ENCODE measurements at places on chromosomes 12 and 14.

DNA sequence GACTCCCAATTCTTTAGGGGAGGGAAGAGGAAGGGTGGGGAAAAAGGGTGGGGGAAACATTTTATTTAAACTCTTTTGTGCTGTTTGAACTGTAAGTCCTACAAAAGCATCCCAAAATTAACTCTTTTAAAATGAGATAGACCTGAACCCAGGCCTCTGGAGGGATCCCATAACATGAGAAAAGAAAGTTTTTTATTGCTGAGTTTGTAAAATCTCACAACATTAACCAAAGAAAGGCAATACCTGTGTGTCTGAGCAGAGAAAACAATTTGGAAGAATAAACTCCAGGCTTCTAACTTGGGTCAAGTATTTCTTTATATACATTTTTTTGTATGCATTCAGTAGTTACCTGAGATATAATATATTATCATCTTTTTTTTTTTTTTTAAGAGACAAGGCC is 107.1 kb downstream of the KSR2 start:
- DNase-seq = no peak

GRCh38 chr12:14960548-14961465 is 594 bp downstream of the ARHGDIB start:
- no peak for DNase-seq

GRCh38 chr12:64600164-64600561 is 10.1 kb upstream of the RASSF3 start:
- DNase-seq = no peak

DNA sequence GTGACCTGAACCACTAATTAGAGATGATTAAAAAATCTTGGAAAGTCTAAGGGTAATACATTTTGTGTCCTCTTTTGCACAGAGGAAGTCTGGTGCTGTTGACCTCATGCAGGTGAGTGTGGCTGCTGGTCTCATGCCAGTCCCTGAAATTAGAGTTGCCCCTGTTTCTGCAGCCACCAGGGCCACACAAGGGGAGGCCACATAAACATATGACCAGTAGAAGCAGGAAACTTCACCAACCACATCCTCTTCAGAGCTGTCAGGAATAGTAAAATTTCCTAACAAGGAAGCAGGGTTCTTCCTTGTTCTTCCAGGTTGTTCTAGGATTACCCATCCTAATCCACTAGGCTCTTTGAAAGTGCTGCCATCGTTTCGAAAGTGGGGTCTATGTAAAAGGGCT is 28.3 kb downstream of the PSMA6 start:
- no peak for DNase-seq

DNA sequence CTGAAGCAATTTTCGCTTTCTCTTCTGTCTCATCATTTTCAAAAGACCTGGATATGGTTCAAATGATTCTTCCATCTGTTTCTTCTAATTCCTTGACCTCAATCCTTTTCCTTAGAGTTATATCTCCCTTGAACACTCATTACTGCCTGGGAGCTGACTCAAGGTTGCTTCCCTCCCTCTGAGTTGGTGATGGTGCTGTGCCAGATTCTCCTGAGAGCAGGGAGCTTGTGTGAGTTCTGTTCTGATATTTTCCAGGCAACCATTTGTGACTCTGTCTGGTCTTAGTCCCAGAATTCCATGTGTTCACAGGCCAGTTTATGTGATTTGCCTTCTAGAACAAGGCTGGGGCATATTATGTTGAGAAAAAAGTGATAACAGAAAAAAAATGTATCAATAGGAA is 505.1 kb upstream of the SYT1 start:
- no peak for DNase-seq

DNA sequence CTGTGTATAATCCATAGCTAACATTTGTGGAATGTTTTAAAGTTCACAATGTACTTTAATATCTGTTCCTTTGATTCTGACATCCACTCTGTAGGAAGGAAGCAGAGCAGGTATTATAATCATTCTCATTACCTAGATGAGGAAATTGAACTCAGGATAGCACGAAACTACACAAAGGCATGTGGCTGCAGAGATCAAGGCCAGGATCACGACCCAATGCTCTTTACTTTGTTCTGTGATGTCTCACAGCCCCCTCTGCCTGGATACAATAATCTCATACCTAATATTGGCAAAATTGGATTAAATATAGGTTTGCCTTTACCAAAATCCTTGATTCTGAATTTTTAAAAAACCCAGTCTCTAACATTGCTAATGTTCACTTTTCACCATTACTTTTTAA is 298.0 kb upstream of the KITLG start:
- DNase-seq = no peak

GRCh38 chr14:101115652-101116051 is 212.1 kb upstream of the RTL1 start:
- no peak for DNase-seq

DNA sequence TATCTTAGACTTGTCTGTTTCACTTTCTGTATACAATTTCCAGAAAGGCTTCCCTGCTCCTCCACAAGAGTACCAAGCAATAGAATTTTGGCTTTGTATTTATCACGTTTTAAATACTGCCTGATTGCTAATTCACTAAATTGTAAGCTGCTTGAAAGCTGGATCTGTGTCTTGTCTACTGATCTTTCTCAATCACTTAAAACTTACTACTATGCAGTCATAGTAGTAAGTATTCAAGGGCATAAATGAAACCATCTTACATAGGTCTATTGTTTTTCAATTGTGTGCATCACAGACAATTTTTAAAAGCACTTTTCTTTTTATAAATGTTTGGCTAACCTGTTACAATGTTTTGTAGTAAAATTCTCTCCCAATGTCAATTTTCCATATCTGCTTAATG is 1.2 kb upstream of the GLIPR1L2 start:
- DNase-seq = no peak

DNA sequence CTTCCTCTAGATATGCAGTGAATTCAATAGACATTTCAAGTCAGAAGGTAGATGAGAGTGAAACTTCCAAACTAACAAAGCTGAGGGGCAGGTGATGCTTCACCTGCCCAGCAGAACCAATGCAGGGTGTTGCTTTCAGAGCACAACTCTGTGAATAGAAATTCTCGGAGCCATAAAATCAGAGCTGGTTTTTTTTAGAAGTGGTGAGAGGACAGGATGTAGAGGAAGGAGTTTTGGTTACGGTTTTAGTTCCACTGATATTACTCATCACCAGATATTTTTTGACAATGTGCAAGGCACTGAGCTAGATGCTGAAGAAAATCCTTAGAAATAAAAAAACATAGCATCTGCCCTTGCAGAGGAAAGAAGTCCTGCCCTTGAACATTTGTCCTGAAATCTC is 62.2 kb downstream of the BMP4 start:
- no peak for DNase-seq

DNA sequence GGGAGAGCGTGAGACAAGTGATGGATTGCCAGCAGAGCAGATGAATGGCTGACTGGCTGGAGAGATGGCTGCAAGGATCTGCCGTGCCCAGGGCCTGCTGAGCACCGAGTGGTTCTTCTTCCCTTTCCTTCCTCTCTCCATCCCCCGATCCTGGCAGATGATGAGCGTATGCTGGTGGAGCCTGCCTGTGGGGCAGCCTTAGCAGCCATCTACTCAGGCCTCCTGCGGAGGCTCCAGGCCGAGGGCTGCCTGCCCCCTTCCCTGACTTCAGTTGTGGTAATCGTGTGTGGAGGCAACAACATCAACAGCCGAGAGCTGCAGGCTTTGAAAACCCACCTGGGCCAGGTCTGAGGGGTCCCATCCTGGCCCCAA is 15.5 kb downstream of the SDSL start:
- DNase-seq = no peak

DNA sequence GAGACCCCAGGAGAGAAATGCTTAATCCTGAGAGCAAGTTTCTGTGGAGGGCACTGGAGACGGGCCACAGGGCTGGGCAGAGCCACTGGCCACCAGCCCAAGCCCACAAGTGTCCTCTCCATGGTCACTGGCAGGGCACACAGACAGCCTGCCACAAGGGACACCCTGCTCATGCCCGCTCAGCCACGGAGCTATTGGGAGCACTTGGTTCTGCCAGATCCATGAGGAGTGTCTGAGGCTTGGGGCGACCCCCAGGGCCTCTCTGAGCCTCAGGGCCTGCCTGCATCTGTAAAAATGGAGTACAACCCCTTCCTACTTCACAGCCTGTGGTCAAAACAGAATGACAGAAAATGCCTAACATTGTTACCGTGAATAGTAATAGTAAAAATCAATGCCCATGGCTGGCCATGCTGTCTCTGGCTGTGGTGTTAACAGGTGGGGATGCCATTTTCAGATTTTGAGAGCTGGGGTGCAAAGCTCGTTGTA is 3.2 kb downstream of the PGF start:
- DNase-seq = no peak

DNA sequence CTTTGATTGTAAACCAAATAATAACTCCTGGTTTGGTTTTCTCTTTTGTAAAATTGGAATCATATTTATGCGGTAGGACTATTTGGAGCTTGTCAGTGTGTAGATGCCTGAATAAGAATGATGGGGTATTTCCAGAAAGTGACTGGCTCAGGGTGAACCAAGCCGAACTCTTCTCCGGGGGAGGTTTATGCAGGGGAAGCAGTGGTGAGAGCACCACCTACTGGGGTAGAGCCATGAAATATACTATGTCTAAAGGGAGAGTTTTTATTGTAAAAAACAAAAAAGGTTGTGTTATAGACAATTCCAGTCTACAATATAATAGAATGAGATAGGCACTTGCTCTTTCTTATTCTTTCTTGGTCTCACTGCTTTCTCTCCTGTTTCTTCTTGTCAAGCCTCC is 222.9 kb upstream of the SLC16A7 start:
- no peak for DNase-seq

DNA sequence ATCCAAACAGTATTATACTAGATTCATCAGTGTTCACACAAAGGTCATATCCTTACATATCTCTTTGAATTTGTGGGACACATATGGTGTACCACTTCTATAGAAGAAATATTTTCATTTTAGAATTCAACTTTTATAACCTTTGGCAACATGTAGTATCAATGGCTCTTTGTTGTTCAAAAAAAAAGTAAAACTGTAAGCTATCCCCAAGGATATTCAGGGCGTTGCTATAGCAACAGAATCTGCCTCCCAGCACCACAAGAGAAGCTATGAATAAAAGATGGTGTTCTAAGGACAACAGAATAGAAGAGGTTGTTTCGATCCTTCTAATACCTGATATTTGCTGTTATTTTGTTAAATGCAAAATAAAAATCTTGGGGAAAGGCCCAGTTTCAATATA is 139.3 kb downstream of the BRMS1L start:
- no peak for DNase-seq

GRCh38 chr14:72291908-72292688 is 359.9 kb downstream of the RGS6 start:
- no peak for DNase-seq

- DNase-seq = peak; percentile 63
These were observed 18.3 kb downstream of the NOC4L start for GRCh38 chr12:132162508-132163031.

- no peak for DNase-seq
These were observed 67.1 kb upstream of the DNM1L start for GRCh38 chr12:32611986-32612385.

- DNase-seq = no peak
These were observed 146.7 kb downstream of the TSPAN9 start for GRCh38 chr12:3223601-3224529.

DNA sequence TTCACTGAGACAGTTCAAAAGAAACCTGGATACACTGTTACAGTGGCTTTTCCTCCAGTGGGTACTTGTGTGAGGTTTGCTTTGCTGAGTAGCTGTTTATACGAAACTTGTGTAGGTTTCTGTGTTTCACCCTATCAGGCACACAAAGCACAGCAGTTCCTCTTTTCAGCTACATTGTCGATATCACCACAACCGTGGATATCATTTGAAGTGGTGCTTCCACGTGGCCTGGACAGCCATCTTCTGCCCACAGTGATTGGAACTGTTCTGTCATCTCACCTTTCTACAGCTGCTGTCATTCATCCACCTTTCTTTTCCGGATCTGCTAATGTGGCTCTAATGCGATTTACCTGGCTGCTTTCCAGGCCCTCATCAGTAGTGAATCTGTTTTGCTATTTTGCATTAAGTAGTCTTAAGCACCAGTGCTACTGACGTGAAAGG is 368.8 kb downstream of the SYT1 start:
- no peak for DNase-seq

GRCh38 chr12:52495389-52495788 is 2.3 kb upstream of the KRT6A start:
- no peak for DNase-seq

GRCh38 chr12:94762259-94762942 is 112.0 kb upstream of the TMCC3 start:
- no peak for DNase-seq
